ENCODE measurements at places on chromosomes 3 and 15.

DNA sequence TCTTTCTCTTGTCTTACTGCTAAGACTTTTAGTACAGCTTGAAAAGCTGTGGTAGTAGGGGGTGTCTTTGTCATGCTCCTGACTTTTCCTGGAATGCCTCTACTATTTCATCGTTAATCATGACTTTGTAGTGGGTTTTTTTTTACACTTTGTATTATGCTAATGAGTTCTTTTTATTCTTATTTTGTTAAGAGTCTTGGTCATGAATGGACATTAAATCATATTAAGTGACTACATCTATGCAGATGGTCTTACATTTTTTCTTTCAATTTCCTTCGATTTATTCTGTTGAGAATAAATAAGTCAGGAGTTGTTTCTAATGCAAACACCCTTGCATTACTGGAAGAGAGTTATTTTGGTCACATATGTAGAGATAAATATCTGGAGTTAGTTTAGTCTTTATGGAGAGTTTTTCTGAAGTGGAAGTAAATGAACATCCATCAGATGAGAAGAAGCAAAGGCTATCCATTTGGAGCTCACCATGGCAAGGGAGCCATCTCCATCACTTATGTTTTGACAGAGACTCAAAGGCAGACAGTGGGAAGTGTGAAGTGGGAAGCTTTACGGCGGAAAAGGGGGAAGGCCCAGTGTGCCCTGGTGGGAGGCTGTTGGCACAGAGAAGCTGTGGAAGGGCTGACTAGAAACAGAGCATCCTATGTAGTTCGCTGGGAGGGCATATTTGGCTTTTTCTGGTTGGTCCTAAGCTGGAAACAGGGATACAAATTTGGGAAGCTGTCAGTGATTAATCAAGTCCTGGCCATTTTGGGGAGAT lies 73.1 kb upstream of the PRR23E start:
- DNase-seq, result no peak
- no peak overlapping the region for H3K27ac ChIP-seq
- H3K4me3 ChIP-seq, result no peak overlapping the region
- H3K4me1 ChIP-seq, result no peaks in the 10 kb centered on the region

DNA sequence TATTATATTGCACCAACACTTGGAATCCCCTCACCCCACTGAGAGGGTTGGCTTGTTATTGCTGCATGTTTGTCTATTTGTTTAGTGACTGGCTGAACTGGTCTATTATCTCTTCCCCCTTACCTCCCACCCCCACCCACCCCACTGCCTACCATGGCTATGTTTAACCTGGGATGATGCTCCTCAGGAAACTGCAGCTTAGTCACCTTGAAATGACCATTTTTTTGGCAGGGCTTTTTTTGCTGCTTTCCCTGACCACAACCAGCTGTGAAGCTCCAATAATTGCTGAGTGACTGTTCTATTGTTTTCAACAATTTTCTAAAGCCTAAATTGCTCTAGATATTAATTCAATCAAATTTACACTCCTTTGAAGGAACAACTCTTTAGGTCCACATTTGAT lies 137.9 kb upstream of the CADM2 start:
- DNase-seq, result no peak
- H3K27ac ChIP-seq, result no peak overlapping the region
- H3K4me3 ChIP-seq, result no peak overlapping the region

DNA sequence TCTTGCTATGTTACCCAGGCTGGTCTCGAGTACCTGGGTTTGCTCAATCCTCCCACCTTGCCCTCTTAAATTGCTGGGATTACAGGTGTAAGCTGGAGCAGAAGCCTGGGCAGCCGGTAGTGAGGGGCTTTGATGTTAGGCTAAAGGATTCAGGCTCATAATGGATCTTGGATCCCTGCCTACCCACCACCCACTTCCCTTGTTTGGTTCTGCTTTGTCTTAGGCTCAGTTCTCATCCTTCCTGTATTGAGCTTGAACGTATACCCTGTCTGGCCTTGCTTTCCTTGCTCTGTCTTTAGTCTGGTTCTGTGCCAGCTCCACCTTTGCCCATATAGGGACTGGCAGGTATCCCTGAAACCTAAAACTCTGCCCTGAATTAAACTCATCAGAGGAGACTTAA lies 1.7 kb downstream of the PPCDC start:
- peaks cover 20% of the 10 kb centered on the region for H3K4me1 ChIP-seq
- H3K4me3 ChIP-seq, result peak overlapping the region; percentile 99
- H3K27ac ChIP-seq, result peak overlapping the region; percentile 93
- no peaks in the 10 kb centered on the region for H3K27me3 ChIP-seq
- DNase-seq, result no peak

- peaks cover 27% of the 10 kb centered on the region for H3K4me1 ChIP-seq
- no peaks in the 10 kb centered on the region for H3K36me3 ChIP-seq
- H3K4me3 ChIP-seq, result no peak overlapping the region
- no peak for DNase-seq
Observed at GRCh38 chr3:179079537-179079936, 7.9 kb upstream of the ZMAT3 start.

DNA sequence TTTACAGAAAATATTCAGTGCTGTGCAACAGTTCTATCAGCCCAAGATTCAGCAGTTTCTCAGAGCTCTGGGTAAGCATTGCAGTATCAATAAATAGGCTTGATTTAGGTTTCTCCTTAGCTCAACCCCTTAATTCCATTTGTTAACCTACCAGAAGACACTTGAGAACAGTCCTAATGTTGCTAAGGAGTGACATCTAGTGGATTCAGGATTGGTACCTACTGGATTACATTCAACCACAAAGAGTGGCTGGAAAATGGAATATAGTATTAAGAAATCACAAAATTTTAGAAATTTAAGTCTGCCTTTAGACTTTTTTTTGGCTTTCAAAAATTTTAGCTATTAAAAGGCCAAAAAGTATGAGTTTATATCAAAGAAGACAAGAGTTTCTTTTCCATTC lies 34.7 kb downstream of the POLG start:
- H3K4me3 ChIP-seq, result no peak overlapping the region
- H3K27me3 ChIP-seq, result no peaks in the 10 kb centered on the region
- peaks cover 3% of the 10 kb centered on the region for H3K36me3 ChIP-seq
- DNase-seq, result no peak
- peaks cover 2% of the 10 kb centered on the region for H3K4me1 ChIP-seq

DNA sequence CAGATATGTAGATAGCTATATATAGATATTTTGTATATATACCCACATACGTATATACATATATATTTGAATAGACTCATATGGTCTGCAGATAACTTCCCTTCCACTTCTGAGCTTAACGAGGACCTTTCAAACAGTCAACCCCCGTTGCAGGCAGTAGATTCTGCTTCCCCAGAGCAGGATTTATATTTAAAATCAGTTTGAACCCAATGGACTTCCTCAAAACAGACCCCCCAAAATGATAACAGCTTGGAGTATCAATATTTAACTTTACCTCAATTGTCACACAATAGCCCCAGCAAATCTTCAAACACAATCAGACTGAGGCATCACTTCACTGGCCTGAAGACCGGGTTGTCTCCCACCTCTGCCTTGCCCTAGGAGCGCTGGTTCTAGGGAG lies 218.3 kb downstream of the MEIS2 start:
- no peak overlapping the region for H3K27ac ChIP-seq
- peaks cover 9% of the 10 kb centered on the region for H3K4me1 ChIP-seq
- no peak for DNase-seq
- no peak overlapping the region for H3K4me3 ChIP-seq

GRCh38 chr3:132456571-132456970 lies 39.3 kb downstream of the DNAJC13 start:
- H3K36me3 ChIP-seq, result peaks cover 9% of the 10 kb centered on the region
- DNase-seq, result no peak
- H3K27me3 ChIP-seq, result no peaks in the 10 kb centered on the region
- H3K27ac ChIP-seq, result peak overlapping the region; percentile 29

GRCh38 chr3:111352585-111352984 lies 189.4 kb upstream of the CD96 start:
- H3K27ac ChIP-seq, result no peak overlapping the region
- no peak for DNase-seq
- H3K4me3 ChIP-seq, result no peak overlapping the region
- no peaks in the 10 kb centered on the region for H3K36me3 ChIP-seq
- no peaks in the 10 kb centered on the region for H3K27me3 ChIP-seq

DNA sequence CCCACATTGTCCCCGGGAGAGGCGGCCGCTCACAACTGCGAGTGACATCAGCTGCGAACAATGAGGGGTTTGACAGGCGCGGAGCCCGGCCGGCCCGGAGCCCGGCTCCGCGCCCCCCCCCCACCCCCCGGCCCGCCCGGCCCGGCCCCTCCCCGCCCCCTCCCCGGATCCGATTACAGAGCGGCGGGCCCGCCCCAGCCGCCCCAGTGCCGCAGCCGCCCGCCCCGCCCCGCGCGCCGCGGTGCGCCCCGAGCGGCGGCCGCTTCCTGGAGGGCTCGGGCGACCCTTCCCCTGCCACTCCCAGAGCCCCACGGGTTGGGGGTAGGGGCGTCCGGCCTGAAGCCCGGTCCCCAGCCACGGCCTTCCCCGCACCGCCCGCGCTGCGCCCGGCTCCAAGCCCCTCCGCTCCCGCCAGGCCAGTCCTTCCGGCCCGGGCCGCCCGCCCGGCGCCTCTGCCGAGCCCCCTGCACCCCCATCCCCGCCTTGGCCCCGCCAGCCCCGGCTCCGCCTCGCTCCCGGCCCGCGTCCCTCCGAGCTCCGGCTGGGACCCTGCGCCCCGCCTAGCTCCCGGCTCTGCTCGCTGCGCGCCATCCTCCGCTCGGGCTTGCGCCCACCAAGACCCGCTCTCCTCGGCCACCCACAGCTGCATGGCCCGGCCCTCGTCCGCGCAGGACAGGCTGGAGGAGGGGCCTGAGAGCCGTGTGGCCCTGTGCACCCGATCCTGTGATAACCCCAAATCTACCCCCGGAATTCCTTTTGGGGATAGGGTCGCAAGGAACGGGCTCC lies at the start of gene PCBP4:
Gene PCBP4, minus strand, starts transcription at position 71 of the 786 bp plus-strand sequence. CDS start 6,214 bp downstream, outside the sequence.
- H3K27ac ChIP-seq, result peak within 1 kb of the TSS; percentile 56
- no peaks in the 10 kb centered on the region for H3K27me3 ChIP-seq
- peaks cover 27% of the 10 kb centered on the region for H3K4me1 ChIP-seq
- no peak for DNase-seq
- H3K4me3 ChIP-seq, result peak within 1 kb of the TSS; percentile 94

- H3K36me3 ChIP-seq, result no peaks in the 10 kb centered on the region
- no peaks in the 10 kb centered on the region for H3K27me3 ChIP-seq
- no peak overlapping the region for H3K27ac ChIP-seq
- no peak for DNase-seq
- no peak overlapping the region for H3K4me3 ChIP-seq
Observed at GRCh38 chr15:54638666-54639065, 558.1 kb downstream of the RSL24D1 start.

GRCh38 chr15:86155551-86155950 lies 75.9 kb downstream of the AGBL1 start:
- no peak for DNase-seq
- H3K27me3 ChIP-seq, result peaks cover 29% of the 10 kb centered on the region
- no peaks in the 10 kb centered on the region for H3K36me3 ChIP-seq

- H3K4me3 ChIP-seq, result no peak overlapping the region
- H3K4me1 ChIP-seq, result peaks cover 11% of the 10 kb centered on the region
- no peaks in the 10 kb centered on the region for H3K36me3 ChIP-seq
- no peak overlapping the region for H3K27ac ChIP-seq
- peaks cover 18% of the 10 kb centered on the region for H3K27me3 ChIP-seq
Observed at GRCh38 chr15:58224068-58224467, 85.9 kb downstream of the AQP9 start.

DNA sequence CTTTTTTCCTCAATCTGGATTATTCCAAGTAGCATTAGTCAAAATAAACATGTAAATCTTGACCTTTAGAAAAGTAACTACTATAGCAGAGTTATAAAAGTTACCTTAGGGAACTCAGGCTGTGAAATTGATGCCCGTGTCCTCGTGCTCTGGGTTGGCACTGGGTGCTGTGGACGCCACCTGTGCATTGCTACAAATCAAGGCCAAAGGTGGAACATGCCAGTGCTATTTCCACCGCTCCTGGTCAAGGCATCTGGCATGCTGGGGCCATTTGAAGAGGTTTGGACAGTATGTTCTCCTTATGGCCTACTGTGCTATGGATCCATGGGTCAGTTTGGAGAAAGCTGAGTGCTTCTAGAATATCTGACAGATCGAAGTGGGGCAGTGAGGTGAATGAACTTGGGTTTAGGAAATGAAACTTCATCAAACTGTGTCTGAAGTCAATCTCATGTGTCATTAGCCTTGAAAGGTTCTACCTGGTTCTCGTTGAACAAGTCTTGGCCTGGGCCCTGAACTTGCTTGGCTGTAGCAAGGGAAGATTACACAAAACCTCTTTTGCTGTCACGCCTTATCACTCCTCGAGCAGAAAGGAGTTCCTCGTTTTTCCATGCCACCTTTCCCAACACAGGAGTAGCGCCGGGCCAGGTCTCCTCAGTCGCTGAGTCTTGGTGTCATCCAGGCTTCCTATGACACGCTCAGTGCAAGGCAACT lies 397.6 kb upstream of the RGMA start:
- H3K36me3 ChIP-seq, result peaks cover 3% of the 10 kb centered on the region
- no peak overlapping the region for H3K4me3 ChIP-seq
- H3K4me1 ChIP-seq, result no peaks in the 10 kb centered on the region
- DNase-seq, result no peak

Measured in T-helper 17 cell (primary cell).